ENCODE measurements at places on chromosomes 3 and 15.

GRCh38 chr3:141012571-141012970 lies 38.6 kb upstream of the SPSB4 start:
- no peak for DNase-seq

- DNase-seq, result no peak
These were observed 51.7 kb downstream of the PLS1 start for GRCh38 chr3:142647856-142648255.

DNA sequence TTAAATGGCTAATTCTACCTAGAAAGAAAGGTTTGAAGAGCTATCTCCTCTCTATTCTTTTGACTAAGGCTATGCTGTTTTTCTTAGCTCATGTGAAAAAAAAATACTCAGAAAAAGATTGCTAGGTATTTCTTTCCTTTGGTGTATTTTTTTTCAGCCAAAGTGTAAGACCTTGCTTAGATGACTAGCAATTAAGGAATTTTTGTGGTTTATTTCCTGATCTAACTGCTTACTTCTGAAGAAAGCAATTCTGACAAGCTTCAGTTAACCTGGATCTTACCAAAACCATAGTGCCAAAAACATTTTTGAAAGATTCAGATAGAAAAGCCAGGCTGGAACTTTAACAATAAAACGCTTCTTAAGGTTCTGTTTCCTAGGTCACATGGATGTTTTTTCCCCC lies 315.6 kb downstream of the SOX2 start:
- DNase-seq, result no peak

- DNase-seq, result peak; percentile 42
These were observed 15.7 kb upstream of the MEF2A start for GRCh38 chr15:99550077-99550476.
